ENCODE measurements at places on chromosomes 12 and 14.
A peak's percentile ranks its signal among the peaks of the same experiment; 100 is the strongest.

GRCh38 chr12:49636979-49637755 is 13.8 kb downstream of the PRPF40B start:
- DNase-seq: no peak

DNA sequence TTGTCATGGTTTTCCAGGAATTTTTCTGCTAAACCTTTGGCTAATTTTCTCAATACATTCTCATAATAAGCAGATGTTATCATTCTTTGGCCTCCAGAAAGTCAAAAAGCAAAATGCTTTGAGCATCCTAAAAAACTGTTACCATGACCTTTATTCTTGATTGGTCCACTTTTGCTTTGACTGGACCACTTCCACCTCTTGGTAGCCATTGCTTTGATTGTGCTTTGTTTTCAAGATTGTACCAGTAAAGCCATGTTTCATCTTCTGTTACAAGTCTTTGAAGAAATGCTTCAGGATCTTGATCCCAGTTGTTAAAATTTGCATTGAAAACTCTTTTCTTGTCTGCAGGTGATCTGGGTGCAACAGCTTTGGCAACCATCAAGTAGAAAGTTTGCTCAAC is 180.1 kb downstream of the DUSP6 start:
- no peak for DNase-seq

DNA sequence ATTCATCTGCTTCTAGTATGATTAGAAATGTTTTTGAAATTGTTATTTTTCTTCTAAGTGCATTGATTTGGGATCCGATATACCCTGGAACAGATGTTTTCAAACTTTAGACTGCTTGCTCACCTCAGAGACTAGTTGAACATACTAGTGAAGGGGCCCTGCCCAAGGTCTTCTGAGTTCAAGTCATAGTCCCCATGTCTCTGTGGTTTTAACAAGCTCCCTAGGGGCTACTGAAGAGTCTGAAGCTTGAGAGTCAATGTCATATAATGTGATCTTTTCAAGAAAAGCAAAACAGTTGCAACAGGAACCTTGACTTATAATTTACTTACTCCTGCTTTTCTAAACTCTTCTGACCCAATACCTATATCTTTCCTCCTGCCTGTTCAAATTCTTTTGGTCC is 7.5 kb upstream of the UBE2N start:
- no peak for DNase-seq

DNA sequence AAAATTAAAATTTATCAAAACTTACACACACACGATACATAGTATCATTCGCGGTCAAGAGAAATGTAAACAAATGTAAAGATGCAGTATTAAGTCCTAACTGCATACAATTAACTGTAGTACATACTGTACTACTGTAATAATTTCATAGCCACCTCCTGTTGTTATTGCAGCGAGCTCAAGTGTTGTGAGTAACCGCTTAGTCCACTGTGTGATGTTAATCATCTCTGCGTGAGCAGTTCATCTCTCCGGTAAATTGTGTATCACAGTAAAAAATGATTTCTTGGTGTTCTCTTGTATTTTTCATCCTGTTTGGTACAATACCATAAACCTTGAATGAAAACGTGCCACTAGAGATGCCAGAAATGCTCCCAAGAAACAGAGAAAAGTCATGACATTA is 6.5 kb downstream of the EPS8 start:
- DNase-seq: no peak

GRCh38 chr12:70847871-70848270 is 72.7 kb downstream of the PTPRR start:
- DNase-seq: no peak

- DNase-seq: no peak
Observed at GRCh38 chr14:68461086-68461485, 331.8 kb downstream of the ZFP36L1 start.

DNA sequence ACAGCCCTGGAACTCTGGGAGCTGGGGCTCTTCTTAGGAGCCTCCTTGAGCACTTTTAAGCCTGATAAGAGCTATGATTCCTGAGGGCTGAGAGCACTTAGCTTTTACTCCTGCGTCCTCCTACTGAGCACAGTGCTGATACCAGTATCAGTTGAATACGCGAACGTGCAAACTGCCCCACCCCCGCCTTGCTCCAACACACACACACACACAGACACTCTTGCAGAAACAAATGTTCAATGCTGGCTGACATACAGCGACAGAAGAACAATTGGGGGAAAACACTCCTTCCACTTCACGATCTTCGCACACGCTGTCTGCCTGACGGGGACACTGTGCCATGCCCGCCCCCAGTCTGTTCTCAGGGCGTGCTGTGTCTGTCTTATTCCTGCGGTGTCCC is 57.2 kb upstream of the DLK1 start:
- no peak for DNase-seq

GRCh38 chr12:10362828-10363657 is 26.8 kb downstream of the KLRK1 start:
- no peak for DNase-seq

DNA sequence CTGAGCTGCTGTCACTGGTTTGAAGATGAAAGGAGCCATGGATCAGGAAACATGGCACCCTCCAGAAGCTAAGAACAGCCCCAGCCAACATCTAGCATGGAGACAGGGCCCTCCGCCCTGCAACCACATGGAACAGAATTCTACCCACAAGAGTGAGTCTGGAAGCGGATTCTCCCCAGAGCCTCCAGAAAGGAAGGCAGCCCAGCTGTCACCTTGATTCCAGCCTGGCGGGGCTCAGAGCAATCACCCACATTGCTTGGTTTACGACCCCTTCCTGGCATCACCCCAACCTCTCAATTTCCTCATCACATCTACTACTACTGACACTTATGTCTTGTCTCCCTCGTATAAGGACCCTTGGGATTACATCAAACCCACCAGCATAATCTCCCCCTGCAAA is 38.5 kb downstream of the OAS2 start:
- DNase-seq: no peak

- peak; percentile 12 for DNase-seq
Observed at GRCh38 chr14:25150934-25151790, 101.2 kb upstream of the STXBP6 start.

DNA sequence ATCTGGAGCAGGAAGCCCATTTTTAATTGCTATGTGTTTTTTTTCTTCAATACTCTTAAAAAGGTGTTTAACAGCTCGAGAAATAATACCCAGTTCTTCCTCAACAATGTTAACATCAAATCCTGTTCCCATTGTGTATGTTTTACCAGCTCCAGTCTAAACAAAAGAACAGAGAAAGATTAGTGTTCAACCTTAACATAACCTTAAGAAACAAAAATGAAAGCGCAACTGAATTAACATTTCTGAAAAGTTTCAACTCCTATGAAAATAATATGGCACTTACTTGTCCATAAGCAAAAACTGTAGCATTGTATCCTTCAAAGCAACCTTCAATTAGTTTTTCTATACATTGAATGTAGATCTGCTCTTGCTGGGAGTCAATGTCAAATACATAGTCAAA is 73.2 kb downstream of the KIF21A start:
- no peak for DNase-seq

DNA sequence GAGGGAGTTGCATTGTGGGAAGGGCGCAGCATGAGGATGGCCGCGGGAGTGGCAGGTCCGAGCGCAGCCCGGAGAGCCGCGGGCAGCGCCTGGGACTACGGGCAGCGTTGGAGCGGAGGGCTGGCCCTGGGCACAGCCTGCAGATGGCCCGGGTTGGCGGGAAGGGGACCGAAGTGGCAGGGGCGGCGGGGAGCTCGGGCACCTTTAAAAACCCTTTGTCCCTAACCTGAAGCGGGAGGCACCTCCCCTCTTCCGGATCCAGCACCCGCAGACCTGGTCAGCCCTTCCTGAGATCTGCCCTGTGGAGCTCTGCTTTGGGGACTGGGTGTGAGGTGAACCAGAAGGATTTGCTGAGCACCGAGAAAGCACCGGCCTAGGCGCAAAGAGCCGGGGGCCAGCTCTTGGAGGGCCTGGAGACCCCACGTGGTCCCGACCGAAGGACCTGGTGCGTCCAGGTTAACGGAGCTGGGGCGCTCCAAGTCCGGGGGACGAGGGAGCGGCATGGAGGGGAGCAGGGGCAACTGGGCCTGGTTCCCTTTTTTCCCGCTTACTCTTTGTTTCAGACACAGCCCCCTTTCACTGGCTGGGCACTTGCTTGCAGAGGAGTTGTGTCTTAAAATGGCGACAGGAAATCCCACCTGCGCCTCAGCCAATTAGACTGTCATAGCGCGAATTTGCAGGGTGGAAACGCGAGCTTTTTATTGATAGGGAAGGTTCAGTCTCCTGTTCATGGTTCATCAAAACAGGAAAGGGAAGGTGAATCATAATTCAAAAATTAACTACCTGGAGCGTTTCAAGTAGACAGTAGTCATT is 792 bp upstream of the SLC38A1 start:
- no peak for DNase-seq

GRCh38 chr14:87113286-87113685 is 879.7 kb downstream of the GALC start:
- DNase-seq: no peak

GRCh38 chr14:105064721-105065143 is 498 bp downstream of the GPR132 start:
- DNase-seq: no peak

- DNase-seq: no peak
Observed at GRCh38 chr14:97618917-97619690, 821.9 kb downstream of the VRK1 start.

All from fibroblast of skin of left biceps (primary cell).